ENCODE measurements at places on chromosomes 12 and 14. TPM values are rescaled to one million over a fixed set of nuclear protein-coding genes. Genes with fewer than 3 reads are reported as not detected.

PRIMA1 gene
- 1.7 TPM for polyA plus RNA-seq

IKBIP gene
- 4.7 TPM for polyA plus RNA-seq

ST8SIA1 gene
- 0.83 TPM for polyA plus RNA-seq

SMCO2 gene
- polyA plus RNA-seq, result 0.66 TPM

HIGD1C gene
- polyA plus RNA-seq, result not detected

HVCN1 gene
- 1.3 TPM for polyA plus RNA-seq

SLC4A8 gene
- 0.05 TPM for polyA plus RNA-seq

KIF5A gene
- polyA plus RNA-seq, result 0.12 TPM

TGM1 gene
- 609 TPM for polyA plus RNA-seq

PAPLN gene
- 7.5 TPM for polyA plus RNA-seq

TAS2R31 gene
- polyA plus RNA-seq, result 0.09 TPM

SLC10A1 gene
- not detected for polyA plus RNA-seq

IL26 gene
- polyA plus RNA-seq, result 0.06 TPM

SLC25A21 gene
- 0.74 TPM for polyA plus RNA-seq

RIMBP2 gene
- 0.69 TPM for polyA plus RNA-seq

ANKRD33 gene
- polyA plus RNA-seq, result not detected

MYL2 gene
- polyA plus RNA-seq, result 0.92 TPM

PUS7L gene
- 1.7 TPM for polyA plus RNA-seq

ERBB3 gene
- 49.4 TPM for polyA plus RNA-seq

KLHL33 gene
- polyA plus RNA-seq, result 0.07 TPM

TMED8 gene
- polyA plus RNA-seq, result 1.5 TPM

KLRC4 gene
- polyA plus RNA-seq, result 0.04 TPM

KRT6A gene
- polyA plus RNA-seq, result 945 TPM

OR6C1 gene
- not detected for polyA plus RNA-seq

HOXC12 gene
- polyA plus RNA-seq, result not detected

TAC3 gene
- polyA plus RNA-seq, result not detected

DPPA3 gene
- not detected for polyA plus RNA-seq

FOXG1 gene
- polyA plus RNA-seq, result 0.10 TPM

CLEC4C gene
- not detected for polyA plus RNA-seq

KLRG1 gene
- 0.47 TPM for polyA plus RNA-seq

PLEKHH1 gene
- 10.3 TPM for polyA plus RNA-seq

ENDOU gene
- 139 TPM for polyA plus RNA-seq

PROX2 gene
- polyA plus RNA-seq, result not detected

DIO2 gene
- polyA plus RNA-seq, result 42.3 TPM

SDSL gene
- 1.3 TPM for polyA plus RNA-seq

C12orf42 gene
- not detected for polyA plus RNA-seq
